ENCODE measurements at places on chromosomes 1 and 21. TPM values are rescaled to one million over a fixed set of nuclear protein-coding genes. Genes with fewer than 3 reads are reported as not detected.
A peak's percentile ranks its signal among the peaks of the same experiment; 100 is the strongest.

DNA sequence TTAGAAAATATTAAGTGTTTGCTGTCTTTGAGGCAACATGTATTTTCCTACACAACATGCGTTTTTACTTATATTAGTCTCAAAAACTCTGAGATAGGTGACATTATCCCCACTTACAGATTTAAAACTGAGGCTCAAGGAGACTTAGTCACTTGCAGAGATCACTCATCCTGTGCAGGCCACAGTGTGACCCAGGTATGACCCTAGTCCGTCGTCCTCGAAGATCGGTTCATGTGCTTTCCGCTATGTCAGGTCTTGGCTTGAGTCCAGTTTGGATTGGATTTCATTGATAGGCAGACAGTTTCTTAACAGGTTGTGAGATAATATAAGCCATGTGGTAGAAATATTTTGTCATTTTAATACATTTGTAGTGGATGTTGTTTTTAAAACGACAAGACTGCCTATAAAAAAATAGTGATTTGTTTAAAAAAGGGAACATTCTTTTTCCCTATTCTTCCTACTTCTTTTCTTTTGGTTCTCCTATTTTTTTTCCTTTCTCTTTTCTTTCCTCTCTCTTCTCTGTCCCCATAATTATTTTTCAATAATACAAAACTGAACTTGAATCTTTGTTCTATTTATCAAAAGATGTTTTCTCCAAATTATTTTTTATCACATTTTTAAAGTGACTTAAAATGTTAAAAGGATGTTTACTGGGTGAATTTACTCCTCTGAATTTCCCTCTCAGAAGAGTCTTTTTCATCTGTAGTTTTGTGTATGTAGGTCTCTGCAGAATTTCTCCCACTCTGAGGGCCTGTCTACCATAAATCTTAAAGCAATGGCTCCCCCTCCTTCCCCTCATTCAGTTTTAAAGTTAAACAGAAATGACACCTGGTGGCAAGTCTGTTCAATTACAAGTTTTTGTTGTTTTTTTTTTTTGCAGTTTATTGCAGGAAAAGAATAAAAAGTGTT, 81.8 kb downstream of the PHTF1 start:
- peaks cover 4% of the 10 kb centered on the region for H3K4me1 ChIP-seq
- no peaks in the 10 kb centered on the region for H3K36me3 ChIP-seq
- no peak overlapping the region for H3K27ac ChIP-seq
- H3K27me3 ChIP-seq, result no peaks in the 10 kb centered on the region
- DNase-seq, result peak; percentile 71
- no peak overlapping the region for H3K4me3 ChIP-seq

- no peak for DNase-seq
- no peaks in the 10 kb centered on the region for H3K36me3 ChIP-seq
- no peak overlapping the region for H3K27ac ChIP-seq
- H3K4me3 ChIP-seq, result no peak overlapping the region
- no peaks in the 10 kb centered on the region for H3K27me3 ChIP-seq
Observed at GRCh38 chr1:84379917-84380180, 18.4 kb upstream of the DNASE2B start.

DNA sequence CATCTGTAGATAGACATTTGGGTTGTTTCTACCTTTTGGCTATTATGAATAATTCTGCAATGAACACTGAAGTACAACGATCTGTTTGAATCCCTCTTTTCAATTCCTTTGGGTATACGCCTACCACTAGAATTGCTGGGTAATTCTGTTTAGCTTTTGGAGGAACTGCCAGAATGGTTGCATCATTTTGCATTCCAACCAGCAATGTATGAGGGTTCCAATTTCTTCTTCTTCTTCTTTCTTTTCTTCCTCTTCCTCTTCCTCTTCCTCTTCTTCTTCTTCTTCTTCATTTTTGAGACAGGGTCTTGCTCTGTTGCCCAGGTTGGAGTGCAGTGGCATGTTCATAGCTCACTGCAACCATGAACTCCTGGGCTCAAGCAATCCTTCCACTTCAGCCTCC, 13.8 kb upstream of the THEM5 start:
- no peaks in the 10 kb centered on the region for H3K4me1 ChIP-seq
- no peak overlapping the region for H3K27ac ChIP-seq
- H3K4me3 ChIP-seq, result no peak overlapping the region

GRCh38 chr1:231423648-231424047, 1.6 kb upstream of the EGLN1 start:
- no peak for DNase-seq
- H3K4me1 ChIP-seq, result peaks cover 17% of the 10 kb centered on the region
- no peaks in the 10 kb centered on the region for H3K27me3 ChIP-seq
- no peaks in the 10 kb centered on the region for H3K36me3 ChIP-seq

- no peak overlapping the region for H3K27ac ChIP-seq
- H3K4me1 ChIP-seq, result no peaks in the 10 kb centered on the region
- H3K27me3 ChIP-seq, result no peaks in the 10 kb centered on the region
- H3K36me3 ChIP-seq, result no peaks in the 10 kb centered on the region
- DNase-seq, result no peak
- H3K4me3 ChIP-seq, result no peak overlapping the region
Observed at GRCh38 chr21:31409831-31410487, 65.9 kb upstream of the TIAM1 start.

- no peak overlapping the region for H3K27ac ChIP-seq
- no peaks in the 10 kb centered on the region for H3K27me3 ChIP-seq
- H3K36me3 ChIP-seq, result no peaks in the 10 kb centered on the region
Observed at GRCh38 chr1:118421868-118422350, 236.9 kb upstream of the SPAG17 start.

DNA sequence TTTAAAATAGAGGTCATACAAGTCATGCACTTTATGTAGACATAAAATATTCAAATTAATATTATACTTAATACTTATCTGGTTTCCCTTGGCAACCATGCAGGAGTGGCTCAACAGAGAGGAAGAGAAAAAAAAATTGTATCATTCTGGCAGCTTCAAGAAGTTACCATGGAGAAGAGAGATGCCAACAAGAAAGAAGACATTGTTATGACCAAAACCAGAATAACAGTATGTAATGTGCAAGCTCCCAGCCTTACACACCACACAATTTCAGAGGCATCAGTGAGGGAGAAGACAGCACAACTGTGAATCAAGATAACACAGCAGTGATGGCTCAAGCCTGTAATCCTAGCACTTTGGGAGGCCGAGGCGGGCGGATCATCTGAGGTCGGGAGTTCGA, 49.1 kb upstream of the RCOR3 start:
- no peaks in the 10 kb centered on the region for H3K27me3 ChIP-seq
- DNase-seq, result no peak
- no peaks in the 10 kb centered on the region for H3K36me3 ChIP-seq
- no peak overlapping the region for H3K4me3 ChIP-seq
- no peak overlapping the region for H3K27ac ChIP-seq

Gene ASCL5
- total RNA-seq, result not detected

- H3K36me3 ChIP-seq, result no peaks in the 10 kb centered on the region
- no peak overlapping the region for H3K4me3 ChIP-seq
- DNase-seq, result no peak
- no peak overlapping the region for H3K27ac ChIP-seq
- peaks cover 13% of the 10 kb centered on the region for H3K4me1 ChIP-seq
Observed at GRCh38 chr1:212247179-212247721, 38.0 kb upstream of the PPP2R5A start.

- H3K27me3 ChIP-seq, result no peaks in the 10 kb centered on the region
- no peaks in the 10 kb centered on the region for H3K36me3 ChIP-seq
- no peak overlapping the region for H3K27ac ChIP-seq
- H3K4me1 ChIP-seq, result no peaks in the 10 kb centered on the region
- no peak overlapping the region for H3K4me3 ChIP-seq
Observed at GRCh38 chr1:215970406-215970805, 403.3 kb downstream of the KCTD3 start.

Gene TMEM269
- total RNA-seq, result not detected

DNA sequence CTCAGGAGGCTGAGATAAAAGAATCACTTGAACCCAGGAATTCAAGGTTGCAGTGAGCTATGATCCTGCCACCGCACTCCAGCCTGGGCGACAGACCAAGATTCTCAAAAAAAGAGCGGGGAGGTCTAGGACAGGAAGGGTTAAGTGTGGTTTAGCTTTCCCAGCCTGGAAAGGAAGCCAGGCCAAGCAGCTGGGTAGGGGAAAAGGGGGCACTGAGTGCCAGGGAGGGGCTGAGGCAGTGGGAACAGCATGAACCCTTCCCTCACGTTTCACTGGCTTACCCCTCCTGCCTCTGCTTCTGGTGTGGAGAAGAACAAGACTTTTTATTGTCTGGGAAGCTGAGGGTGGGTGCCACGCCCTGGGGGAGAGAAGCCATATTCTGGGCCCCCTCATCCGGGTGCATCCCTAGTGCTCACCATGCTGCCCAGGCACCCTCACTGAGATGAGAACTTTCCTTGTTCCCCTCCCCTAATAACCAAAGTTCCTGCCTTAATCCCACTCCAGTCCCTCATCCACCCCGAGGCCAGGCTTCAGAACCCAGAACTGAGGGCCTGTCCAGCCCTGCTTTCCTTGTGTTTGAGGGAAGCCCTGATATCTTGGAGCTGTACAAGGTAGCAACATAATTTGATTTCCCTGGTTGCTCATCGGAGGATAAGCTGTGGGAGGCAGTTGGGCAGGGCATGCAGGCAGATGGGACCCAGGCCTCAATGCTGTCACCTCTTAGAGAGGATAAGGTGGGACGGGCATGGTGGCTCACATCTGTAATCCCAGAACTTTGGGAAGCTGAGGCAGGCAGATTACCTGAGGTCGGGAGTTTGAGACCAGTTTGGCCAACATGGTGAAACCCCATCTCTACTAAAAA, 2.0 kb upstream of the LMNA start:
- no peak for DNase-seq
- no peaks in the 10 kb centered on the region for H3K36me3 ChIP-seq
- no peak overlapping the region for H3K4me3 ChIP-seq
- H3K27me3 ChIP-seq, result no peaks in the 10 kb centered on the region

GRCh38 chr1:234295068-234295467, 78.2 kb upstream of the COA6 start:
- DNase-seq, result no peak
- H3K27me3 ChIP-seq, result no peaks in the 10 kb centered on the region
- H3K4me3 ChIP-seq, result no peak overlapping the region
- peaks cover 7% of the 10 kb centered on the region for H3K4me1 ChIP-seq

Gene CFAP45
- not detected for total RNA-seq

Gene MNDA
- not detected for total RNA-seq

GRCh38 chr1:64595871-64596515, 126.1 kb downstream of the CACHD1 start:
- no peaks in the 10 kb centered on the region for H3K36me3 ChIP-seq
- no peak overlapping the region for H3K27ac ChIP-seq
- no peaks in the 10 kb centered on the region for H3K27me3 ChIP-seq
- DNase-seq, result no peak
- no peaks in the 10 kb centered on the region for H3K4me1 ChIP-seq
- H3K4me3 ChIP-seq, result no peak overlapping the region

DNA sequence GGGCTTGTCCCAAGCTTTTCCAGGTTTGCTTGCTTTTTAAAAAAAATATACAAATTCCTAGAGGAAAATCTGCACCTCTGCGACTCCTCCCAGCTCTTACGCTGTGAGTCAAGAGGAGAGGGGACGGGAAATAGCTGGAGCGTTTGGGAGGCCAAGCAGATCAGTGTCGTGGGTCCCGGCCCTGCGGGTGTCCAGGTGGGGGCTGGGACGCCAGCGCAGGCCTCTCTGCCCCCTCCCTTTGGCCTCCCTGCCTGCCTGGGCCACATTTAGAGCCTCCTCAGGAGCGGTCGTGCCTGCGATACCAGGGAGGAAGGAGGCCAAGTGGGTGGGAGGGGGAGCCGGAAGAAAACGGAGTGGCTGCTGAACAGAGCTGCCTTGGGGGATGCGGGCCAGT, 9.0 kb downstream of the WNT4 start:
- H3K36me3 ChIP-seq, result no peaks in the 10 kb centered on the region
- no peak overlapping the region for H3K27ac ChIP-seq
- no peaks in the 10 kb centered on the region for H3K4me1 ChIP-seq
- no peaks in the 10 kb centered on the region for H3K27me3 ChIP-seq

DNA sequence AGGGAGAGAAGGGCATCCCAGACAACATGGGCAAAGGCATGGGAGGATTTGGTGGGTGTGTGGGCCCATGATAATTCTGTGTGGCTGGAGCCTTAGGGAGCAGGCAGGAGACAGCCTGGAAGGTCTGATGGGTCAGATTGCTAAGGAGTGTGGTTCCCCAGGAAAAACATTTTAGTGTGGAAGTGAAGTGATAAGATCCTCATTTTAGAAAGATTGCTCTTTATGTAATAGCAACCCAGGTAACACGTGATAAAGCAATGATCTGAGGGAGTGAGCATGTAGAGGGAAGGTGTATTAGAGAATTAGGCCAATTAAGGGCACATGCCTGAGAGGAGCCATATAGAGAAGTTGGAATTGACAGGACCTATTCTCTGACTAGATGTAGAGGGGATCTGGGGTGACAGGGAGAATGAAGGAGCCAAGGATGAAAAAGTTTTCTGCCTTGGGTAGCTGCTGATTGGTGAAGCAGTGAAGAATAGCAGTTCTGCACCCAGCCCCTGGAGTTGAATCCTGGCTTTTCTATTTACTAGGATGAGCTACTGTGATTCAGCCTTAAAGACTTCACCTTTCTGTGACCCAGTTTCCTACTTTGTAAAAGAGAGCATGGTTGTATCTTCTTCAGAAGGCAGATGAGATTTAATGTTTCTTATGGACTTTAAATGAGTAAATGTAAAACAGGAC, 18.7 kb upstream of the SLAMF6 start:
- H3K36me3 ChIP-seq, result no peaks in the 10 kb centered on the region
- no peaks in the 10 kb centered on the region for H3K27me3 ChIP-seq
- DNase-seq, result no peak

- H3K27ac ChIP-seq, result no peak overlapping the region
- H3K4me3 ChIP-seq, result no peak overlapping the region
- DNase-seq, result no peak
- no peaks in the 10 kb centered on the region for H3K27me3 ChIP-seq
- H3K4me1 ChIP-seq, result peaks cover 4% of the 10 kb centered on the region
- H3K36me3 ChIP-seq, result no peaks in the 10 kb centered on the region
Observed at GRCh38 chr1:10561497-10561896, 86.7 kb downstream of the PEX14 start.

Gene PAPPA2
- not detected for total RNA-seq

DNA sequence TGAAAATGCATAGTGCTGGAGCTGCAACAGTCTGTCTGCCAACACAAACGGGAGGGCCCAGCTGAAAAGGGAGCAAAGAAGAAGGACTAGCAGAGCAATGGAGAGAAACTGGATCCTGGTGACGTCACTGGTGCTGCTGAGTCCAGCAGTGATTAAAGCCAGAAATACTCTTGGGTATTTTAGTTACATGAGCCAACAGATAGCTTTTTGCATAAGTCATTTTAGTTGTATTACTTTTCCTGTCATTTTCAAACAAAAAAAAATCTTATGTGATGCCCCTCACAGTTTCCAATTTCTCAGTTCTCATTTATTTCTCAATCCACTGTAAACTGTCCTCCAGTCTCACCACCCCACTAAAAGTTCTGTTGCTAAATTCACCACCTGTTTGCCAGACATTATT, 38.7 kb upstream of the NEK7 start:
- peaks cover 6% of the 10 kb centered on the region for H3K4me1 ChIP-seq
- H3K27me3 ChIP-seq, result no peaks in the 10 kb centered on the region
- H3K4me3 ChIP-seq, result no peak overlapping the region
- H3K36me3 ChIP-seq, result no peaks in the 10 kb centered on the region
- peak; percentile 29 for DNase-seq
- no peak overlapping the region for H3K27ac ChIP-seq

All from Karpas-422 (cell line).